ENCODE measurements at places on chromosomes 7 and 10.
A peak's percentile ranks its signal among the peaks of the same experiment; 100 is the strongest.

DNA sequence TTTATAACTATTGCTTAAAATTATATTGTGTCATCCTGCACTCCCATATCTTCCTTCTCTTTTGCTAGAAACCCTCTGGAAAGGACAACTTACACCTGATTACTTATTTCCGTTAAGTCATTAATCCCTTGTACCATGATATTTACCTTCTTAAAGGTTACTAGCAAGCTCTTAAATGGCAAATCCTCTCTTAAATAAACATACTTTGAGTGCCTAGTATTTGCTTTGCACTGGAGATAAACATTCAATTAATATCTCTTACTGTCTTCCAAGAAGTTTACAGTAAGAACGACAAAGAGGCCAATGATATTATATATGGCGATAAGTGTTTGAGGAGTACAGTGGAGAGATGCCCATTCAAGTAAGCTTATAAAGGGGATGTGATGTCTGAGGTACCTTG is 278.3 kb downstream of the HGF start:
- no peaks in the 10 kb centered on the region for H3K27me3 ChIP-seq
- no peak overlapping the region for H3K4me3 ChIP-seq
- H3K27ac ChIP-seq, result no peak overlapping the region
- no peak for DNase-seq
- no peaks in the 10 kb centered on the region for H3K36me3 ChIP-seq

GRCh38 chr7:94907026-94907810 is at the start of gene PPP1R9A:
Gene PPP1R9A (plus strand): TSS chr7:94907594. CDS start chr7:94910114, 2,520 bp downstream.
- H3K36me3 ChIP-seq, result no peaks in the 10 kb centered on the region
- no peaks in the 10 kb centered on the region for H3K27me3 ChIP-seq
- peak; percentile 90 for DNase-seq
- H3K27ac ChIP-seq, result peak within 1 kb of the TSS; percentile 58
- peaks cover 2% of the 10 kb centered on the region for H3K4me1 ChIP-seq

- H3K4me3 ChIP-seq, result peak within 1 kb of the TSS; percentile 51
- H3K27me3 ChIP-seq, result peaks cover 44% of the 10 kb centered on the region
- peak; percentile 25 for DNase-seq
- no peaks in the 10 kb centered on the region for H3K4me1 ChIP-seq
- H3K27ac ChIP-seq, result no peak within 1 kb of the TSS
Measured at GRCh38 chr10:77637532-77638320, at the start of gene KCNMA1. Gene KCNMA1 (minus strand): TSS chr10:77637808.

DNA sequence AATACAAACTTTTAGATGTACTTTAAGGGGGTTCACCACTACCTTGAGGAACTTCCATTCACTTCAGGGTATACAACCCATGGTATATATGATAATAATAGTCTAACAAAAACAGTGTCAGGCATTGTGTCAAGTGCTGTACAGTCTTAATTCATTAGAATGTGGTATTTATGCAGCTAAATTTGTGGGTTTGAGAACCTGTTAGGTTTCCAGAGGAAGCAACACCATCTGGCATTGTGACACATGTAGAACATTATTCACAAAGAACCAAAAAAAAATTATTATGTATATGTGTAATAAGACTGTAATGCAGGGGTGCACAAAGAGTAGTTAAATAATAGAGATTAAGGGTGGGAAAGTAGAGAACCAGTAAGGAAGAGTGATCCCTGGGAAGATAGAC is 26.3 kb downstream of the TMEM60 start:
- no peaks in the 10 kb centered on the region for H3K27me3 ChIP-seq
- no peak for DNase-seq
- no peaks in the 10 kb centered on the region for H3K36me3 ChIP-seq
- no peak overlapping the region for H3K27ac ChIP-seq
- no peak overlapping the region for H3K4me3 ChIP-seq
- no peaks in the 10 kb centered on the region for H3K4me1 ChIP-seq

DNA sequence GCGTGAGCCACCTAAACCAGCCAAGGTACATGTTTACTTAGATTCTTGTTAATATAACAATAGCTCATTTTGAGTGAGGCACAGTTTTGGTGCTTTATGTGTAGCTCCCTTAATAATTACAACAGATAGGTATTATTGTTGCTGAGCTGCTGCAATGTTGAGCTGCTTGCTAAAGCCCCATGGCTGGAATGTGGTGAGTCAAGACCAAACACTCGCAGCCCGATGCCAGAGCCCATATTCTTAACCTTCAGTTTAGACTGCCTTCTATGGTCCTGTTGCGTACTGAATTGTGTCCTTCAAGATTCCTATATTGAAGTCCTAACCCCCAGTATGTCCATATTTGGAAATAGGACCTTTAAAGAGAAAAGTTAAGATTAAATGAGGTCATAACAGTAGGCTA is 407.1 kb downstream of the NEBL start:
- H3K36me3 ChIP-seq, result no peaks in the 10 kb centered on the region
- no peaks in the 10 kb centered on the region for H3K4me1 ChIP-seq
- H3K27me3 ChIP-seq, result no peaks in the 10 kb centered on the region
- peak; percentile 7 for DNase-seq

- no peak overlapping the region for H3K4me3 ChIP-seq
- H3K27me3 ChIP-seq, result no peaks in the 10 kb centered on the region
- no peak overlapping the region for H3K27ac ChIP-seq
- DNase-seq, result no peak
- no peaks in the 10 kb centered on the region for H3K36me3 ChIP-seq
Measured at GRCh38 chr7:1531263-1531978, 919 bp downstream of the MAFK start.

DNA sequence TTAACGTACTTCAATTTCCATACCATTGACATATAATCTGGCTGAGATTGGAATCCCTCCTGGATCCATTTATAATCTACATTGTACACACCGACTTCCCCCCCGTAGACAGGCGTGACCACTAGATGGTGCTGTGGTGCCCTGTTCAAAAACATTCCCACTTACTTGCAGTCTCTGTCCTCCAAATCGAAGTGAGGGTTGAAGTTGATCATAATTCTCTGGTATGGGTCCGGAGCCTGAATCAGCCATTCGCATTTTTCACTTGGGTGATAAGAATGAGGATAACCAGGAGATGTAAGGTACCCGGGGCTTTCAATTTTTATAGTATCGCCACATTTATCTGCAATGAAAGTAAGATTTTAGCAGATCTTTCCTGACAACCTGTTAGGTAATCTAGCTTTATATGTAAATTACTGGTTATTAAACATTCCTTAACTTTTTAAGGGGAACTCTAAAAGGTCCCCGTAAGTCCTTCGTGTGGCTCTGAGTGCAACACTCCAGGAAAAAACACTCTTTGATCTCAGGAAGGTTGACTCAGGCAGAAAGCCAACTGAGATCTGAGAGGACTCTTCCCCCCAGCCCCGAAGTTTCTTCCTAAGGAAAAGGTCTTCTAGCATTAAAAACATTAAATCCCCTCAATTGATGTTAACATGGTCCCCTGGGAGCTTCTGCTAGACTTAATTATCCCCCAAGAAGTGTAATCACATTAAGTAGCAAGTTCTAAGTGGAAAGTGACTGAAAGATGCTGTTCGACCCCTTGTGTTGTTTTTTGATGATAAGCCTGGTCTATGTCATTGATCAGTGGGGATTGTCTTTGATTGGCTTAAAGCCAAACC is 3.7 kb downstream of the NRP1 start:
- no peaks in the 10 kb centered on the region for H3K36me3 ChIP-seq
- DNase-seq, result peak; percentile 91
- H3K4me1 ChIP-seq, result peaks cover 5% of the 10 kb centered on the region
- no peaks in the 10 kb centered on the region for H3K27me3 ChIP-seq
- H3K4me3 ChIP-seq, result no peak overlapping the region

DNA sequence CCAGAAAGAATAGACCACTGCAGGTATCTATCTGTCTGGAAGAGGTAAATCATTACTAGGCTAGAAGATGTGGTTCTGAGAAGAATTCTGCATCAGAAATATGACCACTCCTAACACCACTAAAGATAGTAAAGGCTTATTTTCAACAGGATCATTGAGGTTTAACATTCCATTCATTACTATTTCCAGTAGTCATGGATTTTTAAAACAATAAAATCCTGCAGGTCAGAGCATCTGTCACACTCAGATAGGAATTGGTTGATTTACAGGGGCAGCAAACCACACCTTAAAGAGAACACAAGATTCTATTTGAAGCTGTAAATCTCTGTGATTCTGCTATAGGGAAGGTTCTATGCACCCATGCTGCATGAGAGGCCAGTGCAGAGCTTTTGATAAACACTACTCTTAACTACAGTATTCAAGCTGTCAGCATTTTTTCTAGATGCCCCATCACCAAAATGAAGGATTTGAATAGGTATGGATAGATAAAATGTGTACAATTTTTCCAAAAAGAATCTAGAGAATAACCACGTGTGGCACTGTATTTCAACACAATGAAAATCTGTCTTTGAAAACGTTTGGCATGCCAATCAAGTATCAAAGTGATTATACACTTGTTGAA is 14.6 kb downstream of the LRRC17 start:
- DNase-seq, result no peak
- H3K4me3 ChIP-seq, result no peak overlapping the region
- H3K36me3 ChIP-seq, result no peaks in the 10 kb centered on the region
- peaks cover 2% of the 10 kb centered on the region for H3K4me1 ChIP-seq
- no peak overlapping the region for H3K27ac ChIP-seq
- H3K27me3 ChIP-seq, result no peaks in the 10 kb centered on the region

- no peaks in the 10 kb centered on the region for H3K27me3 ChIP-seq
- DNase-seq, result no peak
- H3K36me3 ChIP-seq, result no peaks in the 10 kb centered on the region
- H3K4me3 ChIP-seq, result no peak overlapping the region
- no peaks in the 10 kb centered on the region for H3K4me1 ChIP-seq
Measured at GRCh38 chr10:3006093-3006492, 61.3 kb upstream of the PFKP start.
